ENCODE measurements at places on chromosomes 7 and 10.

GRCh38 chr10:78178940-78179339 is 145.3 kb downstream of the RPS24 start:
- DNase-seq, result no peak

DNA sequence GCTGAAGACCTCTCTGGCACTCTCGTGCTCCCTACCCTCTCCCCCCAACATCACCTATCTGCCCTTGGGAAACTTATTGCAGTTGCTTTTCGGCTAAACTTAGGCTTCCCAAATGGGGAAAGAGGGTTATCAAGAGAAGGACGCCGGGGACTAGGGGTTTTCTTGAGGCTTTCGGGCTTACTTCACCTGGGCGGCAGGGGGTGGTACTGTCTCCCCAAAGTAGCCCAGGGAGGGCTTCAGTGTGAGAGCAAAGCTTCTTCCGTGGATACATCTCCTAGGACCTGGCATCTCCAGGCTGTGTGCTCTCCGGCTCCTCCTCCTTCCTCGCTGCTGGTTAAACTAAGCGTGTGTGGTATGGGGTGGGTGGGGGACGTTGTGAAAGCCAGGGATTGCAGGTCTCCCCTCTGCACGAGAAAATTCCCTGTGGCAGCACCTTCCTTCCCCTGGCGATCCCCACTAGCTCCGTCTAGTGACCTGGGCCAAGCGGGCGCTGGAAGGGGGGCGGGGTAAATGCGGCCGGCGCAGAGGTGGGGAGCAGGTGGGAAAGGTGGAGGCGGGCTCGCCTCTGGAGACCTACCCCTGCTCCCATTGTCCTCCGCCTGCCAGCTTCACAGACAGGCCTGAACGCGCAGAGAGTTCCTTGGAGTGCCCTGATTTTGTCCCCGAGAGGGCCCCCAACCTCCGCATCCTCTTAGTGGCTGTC is 1.1 kb downstream of the PLXDC2 start:
- no peak for DNase-seq

GRCh38 chr7:22025983-22026382 is 80.3 kb upstream of the CDCA7L start:
- no peak for DNase-seq

DNA sequence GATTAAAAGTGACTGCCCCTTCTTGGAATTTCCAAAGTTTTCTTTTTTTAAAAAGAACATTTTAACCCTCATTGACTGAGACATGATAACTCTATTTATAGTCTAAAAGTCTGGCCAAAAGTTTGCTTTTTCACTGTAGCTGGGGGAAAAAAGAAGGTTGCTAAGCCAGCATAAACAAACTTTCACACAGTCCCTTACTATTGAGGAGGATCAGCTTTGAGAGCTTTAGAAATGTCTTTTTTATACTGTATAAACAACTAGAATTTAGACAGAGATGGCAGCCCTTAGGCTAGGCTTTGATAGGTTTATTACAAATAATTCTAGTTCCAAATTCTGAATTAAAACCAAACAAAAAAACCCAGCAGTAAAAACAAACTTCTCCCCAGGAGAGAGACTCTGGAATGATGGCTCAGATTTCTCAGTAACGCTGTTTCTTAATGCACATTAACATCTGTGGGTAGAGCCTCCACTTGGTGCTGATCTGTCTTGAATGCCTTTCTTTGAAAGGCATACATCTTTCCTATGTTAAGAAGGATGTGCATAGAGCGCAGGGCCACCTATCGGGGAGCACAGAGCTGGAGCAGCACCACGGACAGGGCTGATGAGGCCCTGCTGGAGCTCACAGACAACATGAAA is 100.9 kb upstream of the PDLIM1 start:
- DNase-seq, result no peak

DNA sequence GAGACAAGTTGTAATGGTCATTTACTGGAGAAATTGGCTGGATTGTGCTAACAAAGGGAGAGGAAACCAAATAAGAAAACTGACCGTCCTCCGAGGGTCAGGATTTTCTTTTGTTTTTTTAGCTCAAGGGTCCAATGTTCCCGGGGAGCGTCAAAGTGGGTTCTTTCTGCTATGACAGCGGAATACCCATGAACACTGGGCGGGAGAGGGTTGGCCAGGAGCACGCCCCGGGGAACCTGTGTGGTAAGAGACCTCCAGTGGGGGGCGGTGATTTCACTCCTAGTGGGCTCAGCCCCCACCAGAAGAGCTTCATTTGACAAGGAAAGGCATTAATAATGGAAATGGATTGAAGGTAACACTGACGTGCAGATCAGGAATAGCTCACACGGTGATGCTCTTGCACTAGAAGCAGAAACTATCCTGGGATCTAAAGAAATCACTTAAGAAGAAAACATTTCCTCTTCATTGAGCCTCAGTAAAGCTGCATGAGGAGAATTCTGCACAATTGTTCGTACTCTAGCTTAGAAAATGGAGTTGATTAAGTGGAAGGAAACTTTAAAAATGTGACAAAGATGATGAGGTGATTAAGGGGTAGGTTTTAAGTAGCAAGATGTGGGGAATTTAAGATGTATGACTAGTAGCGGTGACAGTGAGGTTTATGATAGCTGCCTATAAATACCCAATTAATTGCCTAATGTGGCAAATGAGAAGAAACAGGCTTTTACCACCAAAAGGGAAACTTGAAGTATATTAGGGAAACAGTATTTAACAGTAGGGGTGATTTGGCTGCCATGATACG is 627.2 kb downstream of the SUGCT start:
- DNase-seq, result no peak

- no peak for DNase-seq
Measured at GRCh38 chr10:113922787-113923570, 68.5 kb downstream of the NHLRC2 start.

- DNase-seq, result no peak
Measured at GRCh38 chr10:12834116-12834665, 167.3 kb downstream of the CCDC3 start.

- DNase-seq, result peak; percentile 5
Measured at GRCh38 chr7:98802088-98802780, 67.6 kb downstream of the TMEM130 start.

DNA sequence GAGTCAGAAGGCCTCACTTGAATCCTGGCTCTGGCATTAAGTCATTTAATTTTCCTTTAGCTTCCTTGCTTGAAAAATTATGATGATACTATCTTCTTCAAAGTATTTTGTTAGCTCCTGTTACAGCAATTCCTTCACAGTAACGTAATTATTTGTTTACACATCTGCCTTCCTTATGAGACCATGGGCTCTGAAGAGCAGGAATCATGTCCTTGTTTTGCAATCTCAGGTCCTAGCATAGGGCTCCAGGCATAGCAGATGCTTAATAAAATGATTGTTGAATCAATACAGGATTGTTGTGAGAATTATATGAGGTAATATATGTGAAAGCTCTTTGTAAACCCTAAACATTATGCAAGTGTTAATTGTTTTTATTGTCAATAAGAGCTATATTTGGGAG is 25.5 kb downstream of the KLHDC10 start:
- no peak for DNase-seq

- DNase-seq, result no peak
Measured at GRCh38 chr7:143967398-143967797, 12.8 kb downstream of the OR2F1 start.

GRCh38 chr7:87113077-87113476 is 39.2 kb upstream of the DMTF1 start:
- no peak for DNase-seq

DNA sequence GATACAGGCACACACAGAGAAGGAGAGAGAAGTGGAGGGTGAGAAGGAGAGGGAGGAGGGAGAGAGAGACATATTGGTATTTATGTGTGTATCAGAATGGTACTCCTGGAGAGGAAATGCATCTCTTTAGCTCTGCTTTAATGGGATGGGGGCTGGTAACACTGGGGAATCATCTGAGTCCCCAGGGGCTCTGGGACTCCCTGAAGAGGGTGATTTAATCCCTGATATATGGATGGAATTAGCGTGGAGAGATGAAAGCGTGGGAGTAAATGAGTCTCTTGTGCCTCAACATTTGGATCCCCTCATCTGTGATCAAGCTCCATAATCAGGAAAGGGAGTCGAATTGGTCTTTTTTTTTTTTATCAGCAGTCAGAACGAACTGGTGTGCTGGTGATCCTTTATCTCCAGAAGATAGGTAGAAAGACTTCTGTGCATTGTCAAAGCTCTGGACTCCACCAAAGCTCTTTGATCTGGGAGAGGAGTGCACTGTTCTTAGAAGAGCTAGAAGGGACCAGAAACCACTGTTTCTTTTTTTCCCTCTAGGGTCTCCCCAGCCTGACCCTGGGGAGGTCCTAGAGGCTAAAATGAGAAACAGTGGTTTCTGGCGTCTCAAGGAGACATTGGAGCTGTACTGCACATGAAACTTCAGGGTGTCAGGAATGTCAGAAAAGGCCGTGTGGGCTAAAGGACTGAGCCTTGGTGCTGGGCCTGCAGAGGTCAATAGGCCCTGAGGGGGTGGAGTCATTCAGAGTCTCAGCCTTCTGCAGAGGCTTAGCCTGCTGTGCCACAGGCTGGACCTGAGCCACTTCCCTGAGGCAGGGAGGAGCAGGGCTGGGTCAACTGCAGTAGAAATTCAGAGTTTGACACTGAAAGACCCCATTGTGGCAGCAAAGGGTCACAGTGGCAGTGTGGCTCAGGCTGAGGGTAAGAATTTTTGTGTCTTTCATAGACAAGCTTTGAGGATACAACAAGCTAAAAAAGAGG is 234.4 kb upstream of the SLC26A5 start:
- DNase-seq, result no peak

DNA sequence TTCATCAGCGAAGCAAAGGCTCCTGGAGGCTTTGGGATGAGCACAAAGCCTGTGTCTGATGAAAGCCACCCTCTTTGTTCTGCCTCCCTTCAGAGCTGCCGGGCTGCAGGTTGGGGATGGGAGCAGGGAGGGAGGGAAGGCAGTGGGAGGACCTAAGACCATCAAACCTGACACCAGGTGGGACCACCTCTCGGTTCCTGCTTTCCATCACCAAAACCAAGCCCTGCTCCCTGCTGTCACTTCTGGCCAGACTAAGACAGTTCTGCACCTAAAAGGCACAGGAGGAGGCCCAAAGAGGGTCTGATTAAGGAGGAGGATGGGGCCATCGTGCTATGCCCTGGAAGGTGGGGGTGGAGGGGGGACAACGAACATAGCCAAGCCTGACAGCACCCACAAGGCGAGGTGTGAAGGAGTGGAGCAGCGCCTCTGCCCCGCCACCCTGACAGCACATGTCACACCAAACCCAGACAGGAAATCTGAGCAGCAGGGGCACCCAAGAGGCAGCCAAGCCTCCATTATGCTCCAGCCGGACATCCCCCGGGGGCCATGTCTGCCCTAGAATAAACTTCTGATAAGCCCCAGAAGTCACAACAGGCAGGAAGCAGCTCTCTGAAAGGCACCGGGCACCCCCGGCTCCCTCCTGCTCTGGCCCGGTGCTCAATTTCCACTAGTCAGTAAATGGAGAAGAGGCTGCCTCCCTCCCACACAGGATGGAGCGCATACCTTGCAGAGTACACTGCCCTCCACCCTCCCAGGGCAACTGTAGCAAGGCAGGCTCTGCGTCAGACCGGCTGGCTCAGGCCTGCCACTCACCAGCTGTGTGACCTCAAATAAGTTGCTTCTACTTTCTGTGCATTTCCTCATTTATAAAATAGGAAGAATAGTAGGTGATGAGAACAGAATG is 48.9 kb downstream of the DLG5 start:
- peak; percentile 7 for DNase-seq

DNA sequence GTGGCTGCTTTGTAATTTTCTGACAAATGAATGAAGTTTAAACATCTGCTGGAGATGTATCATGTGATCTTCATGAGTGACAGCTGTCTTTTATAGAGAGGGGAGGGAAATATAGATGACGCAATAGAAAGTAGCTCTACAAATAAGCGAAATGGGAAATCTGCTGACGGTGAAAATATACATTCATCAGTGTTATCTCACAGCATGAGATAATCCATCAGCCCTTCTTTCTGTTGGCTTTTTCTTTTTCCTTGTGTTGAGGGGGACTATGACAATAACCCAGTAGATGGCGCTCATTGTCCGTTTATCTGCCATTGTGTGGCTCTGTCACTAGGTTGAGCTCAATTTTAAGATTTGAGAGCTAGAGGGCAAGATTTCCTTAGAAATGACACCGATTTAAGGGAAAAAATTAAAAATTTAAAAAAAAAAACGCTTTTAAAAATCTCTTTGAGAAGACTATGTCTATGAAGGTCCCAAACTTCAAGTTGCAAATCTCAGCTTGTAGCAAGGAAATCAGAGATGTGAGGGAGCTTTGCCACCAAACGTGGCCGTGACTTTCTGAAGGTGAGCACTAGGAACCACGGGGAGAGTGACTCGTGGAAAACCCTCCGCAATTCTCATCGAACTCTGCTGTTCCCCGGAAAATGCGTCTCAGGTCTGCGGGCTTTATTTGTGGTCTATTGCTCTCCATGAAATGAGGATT is 114.6 kb upstream of the SFMBT2 start:
- peak; percentile 48 for DNase-seq

- no peak for DNase-seq
Measured at GRCh38 chr7:130157700-130158099, 47.5 kb downstream of the TMEM209 start.
